Activated effector memory CD4-positive, alpha-beta T cell treated with Interleukin-2 at 50 U/mL for 16 hours (primary cell): ENCODE measurements at places on chromosomes 12 and 14.

DNA sequence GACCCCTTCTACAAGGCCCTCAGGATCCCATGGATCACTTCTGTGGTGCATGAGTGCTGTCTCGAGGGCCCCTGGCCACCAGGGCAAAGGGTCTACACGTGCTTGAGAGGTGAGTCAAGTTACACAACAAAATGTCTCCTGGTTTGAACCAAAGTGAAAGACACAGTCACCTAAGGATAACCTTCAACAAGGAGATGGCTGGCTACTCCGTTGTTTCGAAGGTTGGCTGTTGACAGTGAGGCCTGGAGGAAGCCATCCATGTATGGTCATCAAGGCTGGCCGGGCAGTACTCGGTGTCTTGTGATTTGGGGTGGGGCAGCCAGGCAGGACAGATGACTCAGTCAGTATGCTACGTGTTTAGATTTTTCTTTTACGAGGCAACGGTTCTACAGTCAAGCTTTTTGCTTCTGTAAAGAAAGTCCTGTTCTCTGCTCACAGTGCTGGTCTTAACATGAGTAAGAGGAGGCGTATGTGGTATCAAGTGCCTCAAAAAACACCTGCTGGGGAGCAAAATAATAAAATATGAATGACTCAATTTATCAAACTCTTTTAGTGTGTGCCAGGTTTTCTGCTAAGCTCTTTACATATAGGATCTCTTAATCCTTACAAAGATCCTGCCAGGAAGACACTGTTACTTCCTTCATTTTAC is 18.0 kb upstream of the NT5DC3 start:
- no peak for DNase-seq

GRCh38 chr14:54901380-54902142 is 1.1 kb downstream of the GCH1 start:
- peak; percentile 14 for DNase-seq

DNA sequence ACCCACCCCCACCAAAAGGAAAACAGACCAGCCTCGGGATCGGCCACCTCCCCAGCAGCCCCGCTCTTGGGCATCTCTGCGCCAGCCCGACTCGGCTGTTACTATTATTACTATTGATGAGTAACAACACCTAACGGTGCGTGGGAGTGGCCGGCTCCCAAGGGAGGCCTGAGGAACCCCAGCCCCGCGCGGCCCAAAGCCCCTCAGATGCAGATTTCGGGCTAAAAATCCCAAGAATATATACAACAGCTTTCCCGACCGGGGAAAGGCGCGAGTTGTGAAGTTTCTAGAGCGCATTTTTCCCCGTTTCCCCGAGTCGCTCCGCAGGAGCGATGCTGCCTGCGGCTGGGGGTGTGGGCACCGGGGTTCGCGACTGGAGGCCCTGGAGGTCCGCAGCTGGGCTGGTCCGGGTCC is 565 bp downstream of the NT5DC3 start:
- DNase-seq: no peak

DNA sequence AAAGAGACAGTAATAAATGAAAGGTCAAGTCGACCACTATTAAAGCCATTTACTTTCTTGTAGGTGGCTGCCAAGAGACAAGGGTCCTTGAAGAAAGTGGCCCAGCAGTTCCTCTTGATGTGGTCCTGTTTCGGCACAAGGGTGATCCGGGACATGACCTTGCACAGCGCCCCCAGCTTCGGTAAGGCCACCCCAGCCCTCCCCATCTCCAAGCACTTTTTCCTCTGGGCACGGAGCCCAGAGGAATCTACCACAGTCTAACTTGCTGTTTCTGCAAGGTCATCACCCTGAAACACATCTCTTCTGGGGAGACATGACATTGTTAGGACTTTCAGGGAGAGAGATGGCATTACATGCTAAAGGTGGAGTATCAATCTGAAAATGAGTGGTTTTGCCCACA is 53.8 kb upstream of the RIC8B start:
- DNase-seq: no peak

DNA sequence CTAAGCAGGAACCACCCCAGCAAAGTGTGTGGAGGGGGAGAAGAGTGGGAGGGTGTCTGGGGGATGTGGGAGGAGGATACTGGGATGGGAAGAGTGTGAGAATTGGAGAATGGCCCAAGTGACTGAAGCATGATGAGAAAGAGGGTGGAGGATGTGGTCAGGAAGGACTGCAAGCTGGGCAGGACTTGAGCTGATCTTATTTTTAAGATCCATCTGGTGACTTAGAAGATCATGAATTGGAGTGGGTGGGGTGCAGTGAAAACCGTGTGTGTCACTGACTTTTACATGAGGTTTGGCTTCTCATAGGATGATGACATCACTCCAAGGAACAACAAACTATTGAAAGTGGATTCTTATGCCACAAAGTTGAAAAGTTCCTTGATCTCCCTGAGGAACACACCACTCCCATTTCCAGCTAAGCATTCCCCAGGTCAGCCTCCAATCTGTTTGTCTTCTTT is 287.5 kb downstream of the GALC start:
- DNase-seq: no peak

DNA sequence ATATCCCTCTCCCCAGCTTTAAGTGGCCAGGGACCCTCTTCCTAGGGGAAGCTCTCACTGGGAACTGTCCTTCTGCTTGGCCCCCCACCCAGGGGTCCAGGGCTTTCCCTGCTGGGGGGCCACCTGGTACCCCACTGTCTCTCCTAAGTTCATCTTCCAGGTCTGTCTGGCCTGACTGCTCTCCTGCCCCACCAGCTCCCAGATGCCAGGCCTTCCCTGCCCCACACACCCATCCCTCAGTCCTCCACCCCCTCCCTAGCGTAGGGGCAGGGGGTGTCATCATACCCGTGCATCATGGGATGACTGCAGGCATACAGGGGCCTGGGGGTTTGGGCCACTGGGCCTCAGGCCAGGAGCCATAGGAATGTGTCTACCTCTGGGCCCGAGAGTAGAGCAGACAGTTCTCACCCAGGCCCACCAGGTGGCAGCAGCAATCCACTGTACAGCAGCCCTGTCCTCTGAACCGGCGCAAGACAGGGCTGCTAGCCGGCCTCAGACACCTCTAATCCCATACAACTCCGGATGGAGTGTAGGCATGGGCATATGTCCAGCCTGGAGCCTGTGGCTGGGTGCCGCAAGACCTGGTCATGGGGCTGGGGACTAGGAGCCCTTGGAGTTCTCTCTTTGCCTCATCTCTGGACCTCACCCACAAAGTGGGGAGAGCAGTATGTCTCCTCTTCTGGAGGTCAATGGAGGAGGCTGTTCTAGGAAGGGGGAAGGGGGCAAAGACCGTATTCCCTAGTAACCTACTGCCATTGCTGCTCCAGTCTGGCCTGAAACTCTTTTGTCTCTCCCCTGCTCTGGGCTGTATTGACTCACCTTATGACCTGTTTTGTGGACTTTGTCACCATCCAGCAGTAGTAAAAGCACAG is 10.0 kb upstream of the SMARCD1 start:
- DNase-seq: peak; percentile 72

DNA sequence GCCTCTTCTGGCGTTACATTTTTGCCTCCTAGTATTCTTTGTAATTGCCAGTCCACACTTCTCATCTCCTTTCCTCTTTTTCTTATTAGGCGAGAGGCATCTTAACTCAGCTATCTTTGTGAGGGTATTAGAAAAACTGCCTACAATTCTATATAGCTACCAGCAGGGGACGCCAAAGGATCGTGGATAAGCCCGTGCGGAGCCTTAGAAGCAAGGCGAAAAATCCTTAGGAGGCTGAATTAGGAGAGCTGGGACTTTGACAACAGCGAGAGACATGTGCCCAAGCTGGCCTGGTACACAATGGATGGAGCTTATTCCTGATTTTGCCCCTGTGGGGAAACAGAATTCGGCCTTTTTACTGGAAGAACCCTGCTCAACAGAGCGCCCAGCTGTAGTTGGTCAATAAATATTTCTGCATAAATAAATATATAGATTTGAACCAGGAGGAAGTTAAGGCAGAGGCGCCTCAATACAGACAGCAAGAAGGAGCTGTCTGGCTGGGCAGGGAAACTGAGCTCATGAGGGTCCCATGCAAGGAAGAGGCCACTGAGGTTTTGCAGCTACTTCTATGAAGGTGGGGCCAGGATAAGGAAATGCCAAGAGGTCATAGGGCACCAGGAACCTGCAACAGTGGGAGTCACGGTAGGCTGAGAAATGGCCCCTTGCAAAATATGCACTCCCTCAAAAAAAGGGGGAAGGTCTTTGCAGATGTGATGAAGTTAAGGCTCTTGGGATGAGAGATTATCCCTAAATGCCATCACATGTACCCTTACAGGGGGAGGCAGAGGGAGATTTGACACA is 14.6 kb upstream of the RBM19 start:
- no peak for DNase-seq

- DNase-seq: peak; percentile 75
These were observed at the start of gene SOS2 for GRCh38 chr14:50231475-50232275. Gene SOS2 (minus strand): TSS chr14:50231578. CDS start chr14:50231283, 295 bp downstream.

DNA sequence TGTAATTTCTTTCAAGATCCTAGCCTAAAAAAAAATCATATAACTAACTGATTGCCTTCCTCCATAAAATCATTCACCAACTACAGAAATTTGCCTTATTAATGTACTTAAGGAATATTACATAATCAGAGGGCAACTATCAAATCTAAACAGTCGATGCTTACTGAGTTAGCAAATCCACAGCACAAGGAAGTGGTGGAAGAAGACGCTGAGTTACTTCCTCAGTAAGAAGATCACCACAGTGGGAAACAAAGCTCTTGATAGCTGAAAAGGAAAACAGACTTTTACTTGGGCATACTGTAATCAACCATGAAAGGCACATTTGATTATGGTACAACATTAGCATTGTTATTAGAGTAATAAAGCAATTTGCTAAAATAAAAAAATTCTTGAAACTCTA is 48.7 kb downstream of the HEATR5A start:
- no peak for DNase-seq

GRCh38 chr14:56514663-56515371 is 64.8 kb upstream of the TMEM260 start:
- no peak for DNase-seq

- DNase-seq: no peak
These were observed 403.8 kb downstream of the DAD1 start for GRCh38 chr14:22185191-22185590.

DNA sequence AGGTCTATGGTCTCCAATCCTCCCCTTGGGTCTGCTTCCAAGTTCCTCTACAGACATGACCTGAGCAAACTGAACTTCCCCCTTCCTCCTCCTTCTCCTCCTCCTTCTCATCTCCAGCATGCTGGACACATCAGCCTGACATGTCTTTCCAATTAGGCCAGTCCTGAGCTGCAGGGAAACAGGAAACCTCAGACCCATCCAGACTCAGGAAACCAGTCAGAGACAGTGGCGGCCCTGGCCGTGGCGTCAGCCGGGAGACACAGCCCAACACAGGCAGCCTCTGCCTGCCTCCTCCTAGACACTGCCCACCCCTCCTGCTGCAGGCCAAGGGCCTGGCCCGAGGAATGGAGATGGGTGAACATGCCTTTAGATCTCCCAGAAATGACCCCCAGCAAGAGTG is 468.8 kb downstream of the BCL11B start:
- DNase-seq: no peak

GRCh38 chr12:71950404-71950803 is 11.8 kb downstream of the TPH2 start:
- DNase-seq: no peak

- DNase-seq: no peak
These were observed 79.0 kb downstream of the DCAF5 start for GRCh38 chr14:69073915-69074314.

GRCh38 chr12:104282109-104282508 is 21.4 kb upstream of the EID3 start:
- DNase-seq: no peak

DNA sequence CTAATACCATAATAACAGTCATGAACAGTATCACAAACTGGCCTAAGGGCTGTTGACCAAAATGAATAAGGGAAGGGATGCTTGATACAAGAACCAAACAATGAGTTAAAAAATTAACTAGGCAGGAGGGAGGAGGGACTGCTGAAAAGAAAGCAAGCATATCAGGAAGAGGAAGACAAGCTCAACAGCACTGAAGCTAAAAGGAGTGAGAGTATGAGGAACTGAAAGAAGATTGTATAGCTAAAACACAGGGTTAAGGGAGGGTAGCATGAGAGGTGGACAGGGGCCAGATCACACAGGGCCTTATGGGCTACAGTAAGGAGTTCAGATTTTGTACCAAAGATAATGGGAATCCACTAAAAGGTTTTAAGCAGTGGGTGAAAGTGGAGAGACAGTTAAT is 34.1 kb downstream of the ITGA7 start:
- no peak for DNase-seq

GRCh38 chr14:77306851-77307496 is 13.7 kb downstream of the POMT2 start:
- no peak for DNase-seq

DNA sequence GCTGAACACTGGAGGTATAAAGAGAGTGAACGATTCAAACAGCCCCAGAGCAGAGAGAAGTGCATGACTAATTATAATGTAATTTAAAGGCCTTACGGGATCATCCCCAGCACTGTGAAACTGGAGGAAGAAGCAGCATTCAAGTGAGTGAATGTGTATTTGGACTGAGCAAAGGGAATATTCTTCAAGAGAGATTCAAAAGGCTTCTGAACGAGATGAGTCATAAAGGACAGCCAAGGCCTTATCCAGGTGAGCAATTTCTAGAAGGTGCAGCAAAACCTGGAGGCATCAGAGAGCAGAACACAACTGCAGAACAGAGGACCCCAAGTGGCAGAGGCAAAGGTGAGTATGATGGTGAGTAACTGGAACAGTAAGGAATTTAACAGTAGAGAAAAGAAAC is 127.2 kb downstream of the BCAT1 start:
- DNase-seq: no peak

DNA sequence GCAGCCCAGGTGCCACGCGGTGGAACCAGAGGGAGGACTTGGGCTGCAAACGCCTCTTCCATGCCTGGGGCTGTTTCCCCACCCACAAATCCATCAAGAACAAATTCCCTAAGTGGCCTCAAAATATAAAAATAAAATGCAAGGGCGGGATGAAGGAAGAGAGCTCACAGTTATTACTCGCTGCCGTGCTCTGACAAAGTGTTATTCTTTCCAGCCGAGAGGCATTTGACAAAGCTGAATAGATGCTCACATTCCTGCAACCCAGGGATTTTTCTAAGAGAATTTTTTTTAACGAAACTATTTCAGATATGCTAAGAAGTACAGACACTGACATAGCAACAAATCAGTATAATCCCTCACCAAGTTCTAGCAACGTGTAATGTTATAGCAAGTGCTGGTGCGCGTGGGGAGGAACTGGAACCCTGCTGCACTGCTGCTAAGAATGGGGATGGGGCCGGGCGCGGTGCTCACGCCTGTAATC is 70.7 kb downstream of the SCARB1 start:
- DNase-seq: no peak

DNA sequence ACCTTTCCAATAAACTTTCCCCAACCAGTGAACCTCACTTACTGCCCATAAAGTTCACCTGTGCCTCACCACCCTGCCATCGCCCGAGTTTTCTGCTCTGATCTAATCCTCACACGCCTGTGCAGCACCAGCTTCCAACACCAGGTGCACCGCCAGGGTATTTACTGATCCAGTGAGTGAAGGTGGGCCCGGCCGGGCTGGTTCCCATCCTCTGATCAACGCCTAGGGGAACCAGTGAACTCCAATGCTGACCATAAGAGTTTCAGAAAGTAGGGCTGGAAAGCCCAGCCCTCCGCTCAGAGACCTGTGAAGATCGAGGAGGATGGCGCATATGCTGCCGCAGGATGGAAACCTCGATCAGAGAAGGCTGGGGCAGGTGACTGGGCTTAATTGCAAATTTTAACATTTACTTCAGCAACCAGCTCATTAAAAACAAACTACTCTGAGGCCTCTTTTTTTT is 685 bp upstream of the MYL6B start:
- peak; percentile 62 for DNase-seq
